ENCODE measurements at places on chromosomes 1 and 21. TPM values are rescaled to one million over a fixed set of nuclear protein-coding genes. Genes with fewer than 3 reads are reported as not detected.

The GUCA2B gene
- total RNA-seq = not detected

The LCE3E gene
- total RNA-seq = not detected

The SPRR2F gene
- not detected for total RNA-seq

The LCE1D gene
- not detected for total RNA-seq

The KCNK1 gene
- 6.0 TPM for total RNA-seq

The NTMT2 gene
- total RNA-seq = not detected

The GPR89B gene
- total RNA-seq = 12.9 TPM

The FAM167B gene
- total RNA-seq = 1.4 TPM

The CR1 gene
- total RNA-seq = 7.9 TPM

The IGSF9 gene
- 0.63 TPM for total RNA-seq

The NBPF9 gene
- 16.5 TPM for total RNA-seq

The AGT gene
- total RNA-seq = 2.7 TPM

The CYP4A11 gene
- total RNA-seq = not detected

The S100A6 gene
- total RNA-seq = 651 TPM

The VHLL gene
- not detected for total RNA-seq

The OPRD1 gene
- not detected for total RNA-seq

The KCNJ9 gene
- not detected for total RNA-seq

The EVI5 gene
- total RNA-seq = 70.7 TPM

The LCE2C gene
- not detected for total RNA-seq

The PAFAH2 gene
- 9.2 TPM for total RNA-seq

The PTCH2 gene
- 6.6 TPM for total RNA-seq

The OR2AK2 gene
- not detected for total RNA-seq

The HOOK1 gene
- total RNA-seq = 0.60 TPM

The KRTAP12-2 gene
- total RNA-seq = not detected

The HENMT1 gene
- total RNA-seq = 2.4 TPM

The ARHGAP30 gene
- 14.1 TPM for total RNA-seq

The TCHH gene
- total RNA-seq = 0.60 TPM

The KCNT2 gene
- total RNA-seq = 8.1 TPM

The RPL11 gene
- 739 TPM for total RNA-seq

The FCRL2 gene
- not detected for total RNA-seq

The TCEA3 gene
- total RNA-seq = 21.0 TPM

The SAMSN1 gene
- 4.4 TPM for total RNA-seq

The INTS3 gene
- 67.1 TPM for total RNA-seq

The CD5L gene
- total RNA-seq = not detected

The HIVEP3 gene
- total RNA-seq = 4.6 TPM

The SHISA4 gene
- 76.6 TPM for total RNA-seq

The GPR52 gene
- total RNA-seq = 2.2 TPM

The GORAB gene
- 8.6 TPM for total RNA-seq

The WNT9A gene
- 5.1 TPM for total RNA-seq

The GTF2B gene
- 17.4 TPM for total RNA-seq

The LYSMD1 gene
- 13.2 TPM for total RNA-seq

The MDM4 gene
- total RNA-seq = 97.8 TPM
